Glomerular endothelial cell (primary cell): ENCODE measurements at places on chromosomes 5 and 9. TPM values are rescaled to one million over a fixed set of nuclear protein-coding genes. Genes with fewer than 3 reads are reported as not detected.

The CDKN2B-AS1 gene
- 2.9 and 7.1 TPM in 2 replicates for total RNA-seq

The ADAMTS12 gene
- 4.3 and 10.9 TPM in 2 replicates for total RNA-seq

The SH3GLB2 gene
- total RNA-seq: 63.7 and 63.8 TPM in 2 replicates

The QRFP gene
- not detected in 2 replicates for total RNA-seq

The RASEF gene
- 0.06 and 0.48 TPM in 2 replicates for total RNA-seq

The SLC25A2 gene
- 0.76 TPM in 1 of 2 replicates, not detected in the other for total RNA-seq

The DIRAS2 gene
- 0.18 and 3.8 TPM in 2 replicates for total RNA-seq

The PRSS3 gene
- 26.7 and 26.8 TPM in 2 replicates for total RNA-seq

The SPAG8 gene
- total RNA-seq: 0.53 TPM in 1 of 2 replicates, not detected in the other

The CCL28 gene
- 0.53 and 0.87 TPM in 2 replicates for total RNA-seq

The FOXD4L5 gene
- not detected in 2 replicates for total RNA-seq
